Effector memory CD4-positive, alpha-beta T cell (primary cell): ENCODE measurements at places on chromosomes 2 and 18.
A peak's percentile ranks its signal among the peaks of the same experiment; 100 is the strongest.

DNA sequence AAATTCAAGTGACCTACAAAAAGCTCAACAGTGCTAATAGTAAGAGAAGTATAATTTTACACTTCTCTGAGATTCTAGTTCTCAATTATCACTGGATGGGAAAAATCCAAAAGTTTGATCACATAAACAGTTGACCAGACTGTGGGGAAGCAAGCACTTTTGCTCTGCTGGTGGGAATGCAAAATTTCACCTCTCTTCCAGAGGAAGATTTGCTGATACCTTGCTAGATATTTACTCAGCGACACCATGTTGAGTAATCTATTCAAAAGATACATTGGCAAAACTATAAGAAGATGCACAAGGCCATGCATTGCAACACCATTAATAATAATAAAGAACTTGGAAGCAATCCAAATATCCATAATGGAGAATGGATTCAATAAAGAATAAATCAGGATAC is 204.4 kb downstream of the MREG start:
- H3K27ac ChIP-seq = no peak overlapping the region
- no peaks in the 10 kb centered on the region for H3K36me3 ChIP-seq
- H3K4me1 ChIP-seq = no peaks in the 10 kb centered on the region
- no peaks in the 10 kb centered on the region for H3K27me3 ChIP-seq
- DNase-seq = no peak

GRCh38 chr2:37711308-37711731 is 39.9 kb upstream of the CDC42EP3 start:
- peak; percentile 12 for DNase-seq
- H3K4me1 ChIP-seq = peaks cover 16% of the 10 kb centered on the region
- no peak overlapping the region for H3K4me3 ChIP-seq
- H3K36me3 ChIP-seq = no peaks in the 10 kb centered on the region
- H3K27ac ChIP-seq = no peak overlapping the region

DNA sequence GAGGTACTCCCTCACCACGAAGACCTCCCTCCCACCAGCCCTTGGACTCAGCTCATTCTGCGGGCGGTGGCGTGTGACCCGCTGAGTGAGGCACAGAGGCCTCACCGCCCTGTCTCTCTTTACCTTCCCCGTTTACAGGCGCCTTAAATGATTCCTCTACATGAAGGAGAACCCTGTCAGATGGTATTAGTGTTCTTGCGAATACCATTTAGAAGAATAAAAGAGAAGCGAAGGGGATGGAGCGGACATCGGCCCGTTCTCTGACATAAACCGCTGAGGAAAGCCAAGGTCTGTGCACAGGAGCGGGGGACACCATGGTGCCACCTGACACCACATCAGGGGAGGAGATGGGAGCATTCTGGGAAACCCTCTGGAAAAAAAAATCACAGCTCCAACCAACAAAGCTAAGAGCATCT is 179.8 kb downstream of the HDAC4 start:
- no peaks in the 10 kb centered on the region for H3K27me3 ChIP-seq
- no peak overlapping the region for H3K4me3 ChIP-seq
- H3K4me1 ChIP-seq = peaks cover 28% of the 10 kb centered on the region
- H3K27ac ChIP-seq = no peak overlapping the region
- no peak for DNase-seq
- H3K36me3 ChIP-seq = no peaks in the 10 kb centered on the region

- H3K27ac ChIP-seq = no peak overlapping the region
- no peaks in the 10 kb centered on the region for H3K36me3 ChIP-seq
- H3K4me1 ChIP-seq = no peaks in the 10 kb centered on the region
- no peak overlapping the region for H3K4me3 ChIP-seq
- H3K27me3 ChIP-seq = no peaks in the 10 kb centered on the region
Observed at GRCh38 chr2:254241-254640, 9.6 kb downstream of the SH3YL1 start.

GRCh38 chr2:9782197-9782719 is 61.0 kb upstream of the TAF1B start:
- no peak overlapping the region for H3K4me3 ChIP-seq
- H3K36me3 ChIP-seq = no peaks in the 10 kb centered on the region
- H3K27ac ChIP-seq = peak overlapping the region; percentile 83

GRCh38 chr2:48601349-48601748 is 16.3 kb upstream of the GTF2A1L start:
- H3K36me3 ChIP-seq = no peaks in the 10 kb centered on the region
- no peak for DNase-seq
- no peaks in the 10 kb centered on the region for H3K27me3 ChIP-seq
- H3K4me3 ChIP-seq = no peak overlapping the region

GRCh38 chr2:235721625-235722024 is 227.8 kb downstream of the AGAP1 start:
- H3K27me3 ChIP-seq = no peaks in the 10 kb centered on the region
- DNase-seq = no peak
- no peaks in the 10 kb centered on the region for H3K36me3 ChIP-seq
- no peak overlapping the region for H3K4me3 ChIP-seq
- no peak overlapping the region for H3K27ac ChIP-seq
- H3K4me1 ChIP-seq = no peaks in the 10 kb centered on the region

DNA sequence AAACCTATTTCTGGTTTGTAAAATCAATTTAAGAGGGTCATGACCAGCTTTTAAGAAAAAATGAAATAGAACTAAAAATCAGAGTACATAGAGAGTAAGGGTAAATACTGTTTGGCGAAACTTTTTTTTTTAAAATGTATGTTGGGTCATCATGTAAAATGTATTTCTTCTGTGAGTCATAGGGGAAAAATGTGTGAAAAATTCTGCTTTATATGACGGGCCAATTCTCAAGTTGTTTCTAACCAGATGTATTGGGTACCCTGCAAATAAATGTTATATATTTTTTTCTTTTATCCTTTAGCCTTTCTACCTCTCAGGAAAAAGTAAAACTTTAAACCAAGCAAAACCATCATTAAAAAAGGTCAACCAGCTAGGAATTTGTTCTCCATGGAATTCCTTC is 13.9 kb downstream of the AFTPH start:
- no peak overlapping the region for H3K4me3 ChIP-seq
- peaks cover 2% of the 10 kb centered on the region for H3K4me1 ChIP-seq
- no peaks in the 10 kb centered on the region for H3K27me3 ChIP-seq
- no peak for DNase-seq

DNA sequence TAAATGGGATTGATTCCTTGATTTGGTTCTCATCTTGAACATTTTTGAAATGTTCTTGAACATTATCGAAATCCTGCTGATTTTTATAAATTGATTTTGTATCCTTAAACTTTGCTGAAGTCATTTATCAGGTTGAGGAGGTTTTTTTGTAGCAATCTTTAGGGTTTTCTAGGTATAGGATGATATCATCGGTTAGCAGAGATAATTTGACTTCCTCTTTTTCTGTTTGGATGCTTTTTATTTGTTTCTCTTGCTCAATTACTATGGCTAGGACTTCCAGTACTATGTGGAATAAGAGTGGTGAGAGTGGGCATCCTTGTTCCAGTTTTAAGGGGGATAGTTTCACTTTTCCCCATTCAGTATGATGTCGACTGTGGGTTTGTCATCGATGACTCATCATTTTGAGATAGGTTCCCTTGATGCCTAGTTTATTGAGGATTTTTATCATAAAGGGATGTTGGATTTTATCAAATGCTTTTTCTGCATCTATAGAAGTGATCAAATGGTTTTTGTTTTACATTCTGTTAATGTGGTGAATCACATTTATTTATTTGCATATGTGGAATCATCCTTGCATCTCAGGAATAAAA is 201.5 kb upstream of the ZSWIM2 start:
- no peak overlapping the region for H3K27ac ChIP-seq
- no peak for DNase-seq
- no peaks in the 10 kb centered on the region for H3K4me1 ChIP-seq
- no peaks in the 10 kb centered on the region for H3K36me3 ChIP-seq

DNA sequence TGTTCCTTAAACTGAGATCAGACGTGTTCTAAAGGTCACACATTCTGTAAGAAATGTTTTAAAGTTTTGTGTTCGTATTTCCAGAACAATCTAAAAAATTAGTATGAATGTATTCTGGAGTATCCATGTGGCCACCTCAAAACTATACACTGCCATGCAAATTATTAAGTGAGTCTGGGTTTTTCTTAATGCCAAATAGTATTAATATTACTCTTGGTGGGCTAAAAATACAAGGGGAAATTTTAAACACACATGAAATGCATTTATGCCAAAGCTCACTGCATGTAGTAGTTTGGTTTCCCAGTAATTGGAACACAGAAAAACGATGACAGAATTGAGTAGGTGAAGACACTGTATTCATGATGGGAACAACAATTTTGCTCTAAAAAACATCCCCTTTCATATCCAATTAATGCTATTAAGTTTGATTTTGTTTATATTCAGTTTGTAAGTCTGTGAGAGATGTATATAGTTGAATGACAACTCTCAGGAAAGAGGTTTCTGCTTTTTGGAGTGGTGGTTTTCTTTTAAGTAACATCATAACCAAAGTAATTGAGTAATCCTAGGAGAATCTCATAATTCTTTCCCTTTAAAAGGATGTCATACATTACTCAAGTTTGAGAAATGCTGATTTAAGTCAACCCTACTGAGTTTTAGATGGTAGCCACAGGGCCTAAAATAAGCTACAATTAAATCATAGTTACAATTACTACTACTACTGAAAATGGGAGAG is 75.7 kb upstream of the CDCA7 start:
- DNase-seq = no peak
- no peaks in the 10 kb centered on the region for H3K4me1 ChIP-seq
- H3K27ac ChIP-seq = no peak overlapping the region
- no peaks in the 10 kb centered on the region for H3K36me3 ChIP-seq
- no peaks in the 10 kb centered on the region for H3K27me3 ChIP-seq

- DNase-seq = no peak
- no peak overlapping the region for H3K4me3 ChIP-seq
- H3K36me3 ChIP-seq = no peaks in the 10 kb centered on the region
- H3K4me1 ChIP-seq = no peaks in the 10 kb centered on the region
- H3K27me3 ChIP-seq = no peaks in the 10 kb centered on the region
- H3K27ac ChIP-seq = no peak overlapping the region
Observed at GRCh38 chr2:42371611-42372473, 10.8 kb upstream of the COX7A2L start.

DNA sequence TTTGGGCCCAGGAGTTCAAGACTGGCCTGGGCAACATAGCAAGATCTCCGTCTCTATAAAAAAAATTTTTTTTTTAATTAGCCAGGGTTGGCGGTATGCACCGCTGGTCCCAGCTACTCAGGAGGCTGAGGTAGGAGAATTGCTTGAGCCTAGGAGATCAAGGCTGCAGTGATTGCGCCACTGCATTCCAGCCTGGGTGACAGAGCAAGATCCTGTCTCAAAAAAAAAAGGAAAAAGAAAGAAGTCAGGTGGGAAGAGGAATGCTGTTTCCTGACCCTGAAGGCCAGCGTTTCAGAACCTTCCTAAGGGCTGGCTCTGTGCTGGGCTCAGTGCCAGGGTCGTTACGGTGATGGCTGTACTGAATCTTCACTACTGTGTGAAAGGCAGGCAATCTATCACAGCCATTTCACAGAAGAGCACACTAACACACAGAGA is 35.0 kb upstream of the AGAP1 start:
- no peaks in the 10 kb centered on the region for H3K4me1 ChIP-seq
- no peaks in the 10 kb centered on the region for H3K27me3 ChIP-seq
- no peak for DNase-seq
- no peak overlapping the region for H3K27ac ChIP-seq
- no peaks in the 10 kb centered on the region for H3K36me3 ChIP-seq
- no peak overlapping the region for H3K4me3 ChIP-seq

DNA sequence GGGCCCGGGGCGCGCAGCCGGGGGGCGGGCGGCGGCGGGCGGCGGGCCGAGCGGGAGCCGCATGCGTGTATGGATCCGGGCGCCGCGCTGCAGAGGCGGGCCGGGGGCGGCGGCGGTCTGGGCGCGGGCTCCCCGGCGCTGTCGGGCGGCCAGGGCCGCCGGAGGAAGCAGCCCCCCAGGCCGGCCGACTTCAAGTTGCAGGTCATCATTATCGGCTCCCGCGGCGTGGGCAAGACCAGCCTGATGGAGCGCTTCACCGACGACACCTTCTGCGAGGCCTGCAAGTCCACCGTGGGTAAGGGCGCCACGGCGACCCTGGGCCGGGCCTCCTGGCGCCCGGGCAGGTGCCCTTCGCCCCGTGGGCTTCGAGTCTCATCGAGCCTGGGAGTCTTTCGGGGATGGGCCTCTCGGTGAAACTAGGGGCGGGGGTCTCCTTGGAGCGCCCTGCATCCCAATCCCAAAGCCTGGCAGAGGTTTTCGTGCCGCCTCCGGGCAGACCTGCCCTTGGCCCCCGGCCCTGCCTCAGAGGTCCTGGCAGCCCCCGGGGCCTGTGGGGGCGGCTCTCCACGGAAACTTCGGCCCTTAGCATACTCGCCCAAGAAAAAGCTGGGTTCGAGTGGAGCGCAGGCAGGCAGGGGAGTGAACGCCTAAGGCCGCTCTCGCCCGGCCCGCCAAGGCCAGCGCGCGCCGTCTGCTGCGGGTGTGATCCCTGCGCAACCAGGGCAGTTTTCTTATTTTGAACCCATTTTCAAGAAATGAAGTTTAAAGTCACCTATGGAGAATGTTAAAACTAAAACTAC is 622 bp downstream of the RAB12 start:
- no peaks in the 10 kb centered on the region for H3K27me3 ChIP-seq
- no peak for DNase-seq

GRCh38 chr18:51151568-51152511 is 45.6 kb downstream of the MEX3C start:
- H3K4me3 ChIP-seq = peak overlapping the region; percentile 34
- peaks cover 19% of the 10 kb centered on the region for H3K4me1 ChIP-seq
- H3K36me3 ChIP-seq = no peaks in the 10 kb centered on the region
- H3K27me3 ChIP-seq = no peaks in the 10 kb centered on the region

- no peak overlapping the region for H3K4me3 ChIP-seq
- no peak for DNase-seq
- no peaks in the 10 kb centered on the region for H3K36me3 ChIP-seq
- no peaks in the 10 kb centered on the region for H3K27me3 ChIP-seq
- no peak overlapping the region for H3K27ac ChIP-seq
Observed at GRCh38 chr2:109062145-109062858, 66.7 kb upstream of the SH3RF3 start.

DNA sequence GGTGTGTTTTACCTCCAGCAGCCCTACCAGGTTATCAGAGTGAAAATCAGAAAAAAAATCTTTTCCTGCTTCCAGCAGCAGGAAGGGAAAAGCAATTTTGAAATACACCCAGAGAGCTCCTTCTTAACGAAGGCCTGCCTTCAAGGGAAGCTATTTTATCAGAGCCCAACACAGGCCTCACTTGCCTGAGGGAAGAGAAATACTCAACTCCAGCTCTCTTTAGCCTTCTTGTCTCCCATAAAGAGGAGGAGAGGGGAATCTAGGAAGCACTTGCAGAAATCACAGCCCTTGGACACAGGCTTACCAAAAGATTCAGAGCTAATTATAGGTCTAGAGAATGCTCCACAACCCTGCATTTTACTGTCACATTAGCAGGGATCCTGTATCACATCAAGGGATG is 896.1 kb upstream of the CNTNAP5 start:
- DNase-seq = no peak
- H3K27me3 ChIP-seq = no peaks in the 10 kb centered on the region
- no peaks in the 10 kb centered on the region for H3K4me1 ChIP-seq
- H3K36me3 ChIP-seq = no peaks in the 10 kb centered on the region

GRCh38 chr2:56184500-56185011 is 766 bp downstream of the CCDC85A start:
- peaks cover 10% of the 10 kb centered on the region for H3K4me1 ChIP-seq
- no peak overlapping the region for H3K4me3 ChIP-seq
- no peaks in the 10 kb centered on the region for H3K36me3 ChIP-seq
- H3K27me3 ChIP-seq = peaks cover 27% of the 10 kb centered on the region
- no peak overlapping the region for H3K27ac ChIP-seq
